Activated gamma-delta T cell treated with Interleukin-2 at 50 U/mL for 16 hours (primary cell): ENCODE measurements at places on chromosomes 12 and 14.
A peak's percentile ranks its signal among the peaks of the same experiment; 100 is the strongest.

DNA sequence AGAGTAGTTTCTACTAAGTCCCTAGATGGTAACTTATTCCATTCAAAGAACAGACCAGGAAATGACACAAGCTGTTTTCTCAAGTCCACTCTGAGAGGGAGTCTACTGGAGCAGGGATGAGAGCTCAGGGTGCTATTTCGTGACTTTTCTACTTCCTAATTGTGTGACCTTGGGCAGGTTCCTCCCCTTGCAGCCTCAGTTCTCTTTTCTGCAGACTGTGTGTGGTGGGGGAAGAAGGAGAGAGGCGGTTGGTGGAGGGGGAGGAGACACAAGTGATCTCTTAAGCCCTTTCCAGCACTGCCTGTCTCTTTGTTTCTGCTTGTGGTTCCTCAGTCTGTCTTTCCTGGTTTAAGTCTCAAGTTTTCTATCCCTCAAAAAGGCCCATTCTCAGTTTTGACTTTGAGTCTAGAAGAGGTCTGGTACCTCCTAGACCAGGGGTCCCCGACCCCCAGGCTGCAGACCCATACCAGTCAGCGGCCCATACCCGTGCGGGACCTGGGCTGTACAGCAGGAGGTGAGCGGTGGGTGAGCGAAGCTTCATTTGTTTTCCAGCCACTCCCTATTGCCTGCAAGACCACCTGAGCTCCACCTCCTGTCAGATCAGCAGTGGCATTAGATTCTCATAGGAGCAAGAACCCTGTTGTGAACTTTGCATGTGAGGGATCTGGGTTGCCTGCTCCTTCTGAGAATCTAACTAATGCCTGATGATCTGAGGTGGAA, 10.7 kb downstream of the FGF6 start:
- DNase-seq, result no peak

DNA sequence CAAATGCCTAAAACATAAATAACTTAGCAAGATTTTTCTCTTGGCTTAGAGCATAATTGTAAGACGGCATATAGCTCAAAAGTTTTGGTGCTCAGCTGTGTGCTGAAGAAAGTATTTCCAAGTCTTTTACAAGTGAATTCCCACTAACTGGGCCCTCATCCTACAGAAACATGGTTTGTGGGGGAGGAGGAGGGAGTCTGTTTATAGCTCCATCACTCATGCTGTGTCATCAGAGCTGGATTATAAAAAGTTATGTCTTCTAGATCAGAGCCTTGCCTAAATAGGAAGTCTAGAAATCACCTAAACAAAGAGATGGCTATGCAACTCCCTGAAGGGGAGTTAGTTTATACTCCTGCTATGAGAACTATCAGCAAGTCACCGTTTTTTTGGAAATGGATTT, 65.9 kb upstream of the OTOGL start:
- no peak for DNase-seq

DNA sequence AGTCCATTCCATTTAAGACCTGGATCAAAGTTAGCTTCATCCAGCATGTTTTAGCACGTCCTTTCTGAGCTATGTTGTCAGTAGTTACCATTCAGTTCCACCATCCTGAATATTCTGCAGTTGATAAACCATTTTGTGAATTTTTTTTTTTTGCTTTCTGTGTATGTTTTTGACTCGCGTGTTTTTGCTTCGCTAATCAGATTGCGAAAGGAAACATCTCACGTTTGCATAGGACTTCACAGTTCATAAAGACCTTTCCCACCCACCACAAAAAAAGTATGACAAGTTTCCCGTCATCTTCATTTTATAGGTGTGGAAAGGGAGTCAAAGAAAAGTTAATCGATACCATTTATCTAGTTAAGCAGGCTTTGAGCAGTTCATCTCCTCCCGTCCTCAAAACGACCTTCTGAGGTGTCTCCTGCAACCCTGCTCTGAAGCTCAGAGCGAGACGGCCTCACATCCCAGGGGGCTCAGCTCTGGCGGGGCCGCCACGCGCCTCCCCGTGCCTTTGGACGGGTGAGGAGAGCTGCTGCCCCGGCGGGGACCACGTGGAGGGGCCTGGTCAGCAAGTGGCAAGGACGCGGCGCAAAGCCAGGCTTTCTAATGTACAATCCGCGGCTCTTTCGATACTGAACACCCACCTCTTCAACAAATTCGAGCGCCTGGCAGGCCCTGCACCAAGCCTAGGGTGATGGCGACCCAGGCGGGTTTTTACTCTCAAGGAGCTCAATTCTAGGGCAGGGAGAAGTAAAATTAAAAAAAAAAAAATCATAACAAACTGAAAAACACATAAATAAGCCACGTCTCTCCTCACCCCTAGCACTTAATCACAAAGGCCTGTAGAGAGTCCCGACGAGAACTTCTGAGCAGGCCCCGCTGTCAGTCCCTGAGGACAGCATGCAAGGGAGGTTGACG, 988 bp upstream of the TMEM263 start:
- peak; percentile 9 for DNase-seq

- no peak for DNase-seq
Observed at GRCh38 chr12:87768501-87769287, 260.5 kb downstream of the C12orf50 start.

- DNase-seq, result no peak
Observed at GRCh38 chr14:62894736-62895135, 150.5 kb downstream of the KCNH5 start.

DNA sequence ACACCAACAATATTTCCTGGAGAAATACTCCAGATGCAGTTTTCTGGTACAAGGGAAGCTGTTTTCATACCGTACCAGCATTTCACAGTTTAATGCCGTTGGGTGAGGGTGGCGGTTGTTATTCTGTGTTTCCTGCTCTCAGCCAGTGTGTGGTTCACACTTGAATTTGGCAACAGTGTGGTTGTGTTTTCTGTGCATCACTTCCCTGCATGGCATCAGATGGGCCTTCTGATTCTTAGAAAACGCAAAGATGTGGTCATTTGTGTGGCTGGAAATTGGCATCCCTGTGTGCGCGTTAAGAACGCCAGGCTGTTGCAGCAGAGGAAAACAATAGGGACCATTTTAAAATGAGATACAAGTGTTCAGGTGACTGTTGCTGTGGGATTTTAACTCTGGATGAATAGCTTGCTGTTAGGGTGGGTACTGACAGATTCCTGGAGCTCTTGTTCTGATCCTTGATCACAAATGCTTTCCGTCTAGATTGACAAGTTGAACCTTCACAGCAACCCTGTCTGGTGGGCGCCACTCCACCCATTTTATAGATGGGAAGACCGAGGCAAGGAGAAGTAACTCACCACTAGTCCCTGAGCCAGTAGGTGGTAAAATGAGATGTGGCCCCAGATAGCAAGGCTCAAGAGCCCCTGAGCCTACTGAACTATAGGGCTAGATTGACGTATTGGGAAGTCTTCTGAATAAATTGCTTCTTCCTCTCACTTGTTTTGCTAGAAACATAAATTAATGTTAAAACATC, 231.2 kb downstream of the CHST11 start:
- peak; percentile 59 for DNase-seq

DNA sequence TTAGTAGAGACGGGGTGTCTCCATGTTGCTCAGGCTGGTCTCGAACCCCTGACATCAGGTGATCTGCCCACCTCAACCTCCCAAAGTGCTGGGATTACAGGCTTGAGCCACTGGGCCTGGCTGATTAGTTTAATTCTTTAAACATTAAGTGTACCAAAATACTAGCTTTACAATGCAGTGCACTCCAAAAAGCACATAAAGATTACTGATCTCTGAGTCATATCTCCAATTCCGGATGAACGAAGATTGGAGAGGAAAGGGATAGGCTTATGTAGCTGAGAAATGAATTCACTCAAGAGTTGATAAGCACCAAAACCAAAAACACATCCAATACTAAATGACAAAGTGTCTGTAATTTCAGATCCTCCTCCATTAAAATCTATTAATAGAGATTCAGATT, 15.1 kb downstream of the NAV3 start:
- DNase-seq, result no peak

- no peak for DNase-seq
Observed at GRCh38 chr14:102875652-102876051, 46.8 kb upstream of the AMN start.

DNA sequence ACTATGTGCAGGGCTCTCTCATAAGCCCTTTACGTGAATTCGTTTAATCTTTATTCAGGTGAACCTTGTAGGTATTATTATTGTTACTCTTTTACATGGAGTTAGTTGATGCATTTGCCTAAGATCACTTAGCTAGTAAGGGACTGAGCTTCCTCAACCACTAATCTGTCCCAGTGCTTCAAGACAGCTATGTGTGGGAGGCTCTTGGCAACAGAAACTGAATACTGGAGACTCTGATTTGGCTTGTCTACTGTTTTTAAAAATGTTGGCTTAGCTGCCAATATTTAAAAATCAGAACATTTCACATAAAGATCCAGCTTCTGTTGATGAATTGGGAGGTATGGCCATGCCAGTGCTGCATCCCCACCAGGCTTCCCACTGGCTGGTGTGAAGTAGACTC, 6.8 kb downstream of the KNTC1 start:
- DNase-seq, result no peak

DNA sequence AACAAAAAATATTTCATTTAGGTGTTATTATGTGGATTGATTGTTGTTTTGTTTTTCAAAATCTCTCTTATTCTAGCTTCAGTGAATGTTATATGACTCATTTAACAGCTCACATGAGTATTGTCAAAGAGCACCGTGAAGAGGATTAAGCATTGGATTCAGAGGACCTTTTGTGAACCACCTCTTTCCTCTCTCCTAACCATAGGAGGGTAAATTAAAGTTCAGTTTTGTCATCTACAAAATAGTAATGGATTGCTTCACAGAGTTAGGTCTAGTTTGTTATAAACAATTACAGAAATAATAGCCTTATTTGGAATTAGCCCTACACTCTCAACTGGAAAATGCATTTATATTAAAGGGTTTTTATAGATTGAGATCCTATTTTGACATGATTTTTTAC, 962 bp upstream of the KERA start:
- no peak for DNase-seq
